ENCODE measurements at places on chromosomes 2 and 18.

DNA sequence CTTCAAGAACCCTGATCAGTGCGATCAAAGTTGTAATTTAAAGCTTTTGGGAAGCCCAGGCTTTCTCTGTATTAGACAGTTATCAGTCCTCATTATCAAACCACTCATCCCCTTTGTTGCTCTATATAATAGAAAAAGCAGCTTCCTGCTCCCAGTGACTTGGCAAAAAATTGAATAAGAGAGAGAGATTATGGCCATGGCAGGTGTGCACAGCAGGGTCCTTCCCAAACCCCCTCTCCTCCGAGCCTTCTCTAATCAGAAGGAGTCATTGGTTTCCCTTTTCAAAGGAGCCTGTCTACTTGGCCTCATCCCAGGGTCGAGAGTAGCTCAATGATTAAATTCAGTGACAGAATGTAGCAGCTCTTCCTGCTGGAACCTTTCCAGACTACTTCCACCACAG lies 81.5 kb downstream of the SEMA4F start:
- DNase-seq = no peak

DNA sequence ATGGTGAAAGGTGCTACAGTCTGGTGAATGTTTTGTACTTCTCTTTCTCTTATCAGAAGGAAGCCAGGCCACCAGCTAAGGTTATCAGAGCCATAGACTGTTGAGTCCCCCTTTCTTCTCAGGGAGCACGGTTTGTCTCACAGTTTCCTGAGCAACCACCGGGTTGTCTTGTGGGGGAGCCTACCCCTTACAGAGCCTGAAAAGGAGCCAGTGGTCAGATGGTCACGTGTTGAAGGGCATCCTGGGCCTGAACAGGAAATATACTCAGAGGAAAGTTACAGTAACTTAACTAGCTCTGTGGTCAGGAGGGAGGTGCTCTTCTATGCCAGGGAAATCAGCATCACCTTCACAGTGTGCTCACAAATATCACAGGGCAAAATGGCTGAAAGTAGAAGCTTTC lies 11.6 kb downstream of the CD28 start:
- DNase-seq = no peak

DNA sequence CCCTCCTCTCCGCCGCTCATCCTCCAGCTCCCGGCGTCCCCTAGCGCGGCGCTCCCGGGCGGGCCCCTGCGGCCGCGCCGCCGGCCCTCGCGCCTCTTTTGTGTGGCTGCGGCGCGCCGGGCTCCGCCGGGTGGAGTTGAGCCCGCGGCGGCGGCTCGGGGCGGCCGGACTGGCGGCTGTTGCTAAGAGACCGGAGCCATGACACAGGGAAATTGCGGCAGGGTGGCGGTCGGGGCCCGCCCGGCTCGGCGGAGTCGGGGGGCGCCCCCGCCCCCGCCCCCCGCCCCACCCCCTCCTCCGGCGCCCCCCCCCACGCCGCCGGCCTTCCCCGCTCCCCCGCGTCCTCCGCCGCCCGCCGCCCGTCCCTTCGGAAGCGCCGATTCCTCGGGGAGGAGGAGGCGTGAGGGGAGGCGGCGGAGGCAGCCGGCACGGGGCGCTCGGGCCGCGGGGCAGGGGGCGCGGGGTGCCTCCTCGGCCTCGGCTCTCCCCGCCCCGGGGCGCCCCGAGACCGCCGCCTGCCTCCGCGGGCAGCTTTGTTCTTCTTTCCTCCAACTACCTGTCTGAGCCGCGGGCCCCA lies at the start of gene TMEM200C:
TSS of gene TMEM200C (minus strand) at position 224 of the 577 bp plus-strand sequence. CDS start 3,459 bp downstream, outside the sequence.
- DNase-seq = no peak

GRCh38 chr2:240259201-240259923 lies 118.9 kb upstream of the OTOS start:
- DNase-seq = no peak

- DNase-seq = no peak
Observed at GRCh38 chr18:75915941-75916623, 488.6 kb upstream of the SMIM21 start.

DNA sequence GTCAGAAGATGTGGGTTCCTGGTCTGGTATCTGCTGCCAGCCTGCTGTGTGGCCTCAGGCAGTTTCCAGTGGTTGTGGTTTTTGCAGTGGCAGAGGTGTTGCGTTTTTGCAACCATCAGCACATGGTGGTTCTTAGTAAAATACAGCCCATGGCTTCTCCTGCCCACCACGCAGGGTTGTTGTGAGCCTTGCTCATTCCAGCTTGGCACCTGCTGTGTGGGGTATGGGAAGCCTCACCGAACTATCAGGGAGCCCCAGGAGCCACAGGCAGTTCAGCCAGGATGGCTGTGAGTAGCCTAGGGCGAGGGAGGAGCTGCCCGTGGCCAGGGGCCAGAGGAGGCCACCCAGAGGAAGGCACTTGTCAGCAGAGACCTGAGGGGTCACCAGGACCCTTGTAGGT lies 9.8 kb downstream of the ARID5A start:
- no peak for DNase-seq

DNA sequence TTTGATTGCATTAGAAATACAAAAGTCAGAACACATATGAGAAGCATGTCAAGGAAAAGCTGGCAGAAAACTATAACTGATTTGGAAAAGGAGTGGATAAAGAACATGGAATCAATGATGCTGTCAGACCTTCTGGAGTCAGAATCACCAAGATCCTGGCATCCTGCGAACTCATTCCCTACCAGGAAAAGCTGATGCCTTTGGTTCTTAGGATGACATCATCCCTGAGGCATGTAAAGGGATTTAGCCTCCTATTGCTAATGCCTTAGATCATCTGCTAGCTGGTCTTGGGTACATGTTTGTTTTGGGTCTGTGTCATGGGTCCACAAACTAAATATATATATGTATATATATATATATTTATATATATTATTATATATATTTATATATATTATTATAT lies 680.7 kb downstream of the EPHA4 start:
- DNase-seq = no peak

DNA sequence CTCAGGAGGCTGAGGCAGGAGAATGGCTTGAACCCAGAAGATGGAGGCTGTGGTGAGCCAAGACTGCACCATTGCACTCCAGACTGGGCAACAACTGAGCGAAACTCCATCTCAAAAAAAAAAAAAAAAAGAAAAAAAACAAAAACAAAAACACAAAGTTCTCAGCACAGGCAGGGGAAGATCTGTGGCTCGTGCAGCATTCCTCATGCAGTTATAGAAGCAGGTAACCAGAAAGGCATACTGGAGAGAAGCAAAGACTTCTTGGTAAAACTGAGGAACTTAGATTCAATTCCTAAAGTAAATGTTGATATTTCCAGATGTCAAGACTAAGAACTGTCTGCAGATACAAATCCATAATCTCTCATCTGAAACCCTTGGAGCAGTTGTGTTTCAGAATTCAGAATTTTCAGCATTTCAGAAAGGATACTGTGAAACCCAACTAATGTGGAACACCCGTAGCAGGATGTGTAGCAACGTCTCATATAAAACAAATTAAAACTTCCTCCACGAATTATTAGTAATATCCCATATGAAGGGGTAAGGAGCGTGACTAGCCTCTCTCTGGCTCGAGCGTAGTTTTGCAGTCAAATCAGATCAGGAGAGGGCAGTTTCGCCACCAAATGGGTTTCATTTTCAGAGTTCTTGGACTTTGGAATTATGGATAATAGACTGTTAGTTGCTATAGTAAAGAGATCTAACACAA lies 13.2 kb upstream of the SLC25A52 start:
- DNase-seq = no peak

DNA sequence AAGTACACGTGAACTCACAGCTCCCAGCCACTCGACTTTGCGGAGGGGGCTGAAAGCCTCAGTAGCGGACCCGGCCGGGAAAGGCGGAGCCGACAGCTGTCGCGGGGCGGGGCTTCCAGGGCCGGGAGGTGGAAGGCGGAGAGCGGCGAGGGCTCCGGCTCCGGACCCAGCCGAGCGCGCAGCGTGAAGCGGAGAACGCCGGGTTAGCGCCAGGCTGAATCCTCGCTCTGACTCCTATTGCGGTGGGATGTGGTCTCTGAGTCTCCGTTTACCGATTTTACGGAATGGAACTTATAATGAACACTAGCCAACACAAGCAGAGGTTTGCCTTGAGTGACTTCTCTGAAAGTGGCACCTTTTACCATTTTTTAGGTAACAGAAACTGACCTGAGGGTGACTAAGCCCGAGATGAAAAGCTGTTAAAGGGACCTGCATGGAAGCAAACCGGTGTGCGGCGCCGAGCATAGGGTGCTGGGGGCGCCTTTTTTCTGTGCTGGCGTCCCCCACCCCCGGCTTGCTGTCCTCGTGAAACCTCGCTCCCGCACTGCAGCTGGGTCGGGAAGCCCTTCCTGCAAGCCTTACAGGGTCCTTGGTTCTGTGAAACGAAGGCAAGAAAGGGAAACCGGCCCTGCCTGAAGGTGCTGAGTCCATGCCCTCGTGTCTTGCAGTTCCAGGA lies 72.9 kb downstream of the EN1 start:
- DNase-seq = no peak

- DNase-seq = no peak
Observed at GRCh38 chr2:238167344-238167715, 8.6 kb downstream of the ERFE start.

GRCh38 chr18:55509631-55510324 lies 78.2 kb downstream of the TCF4 start:
- DNase-seq = no peak

DNA sequence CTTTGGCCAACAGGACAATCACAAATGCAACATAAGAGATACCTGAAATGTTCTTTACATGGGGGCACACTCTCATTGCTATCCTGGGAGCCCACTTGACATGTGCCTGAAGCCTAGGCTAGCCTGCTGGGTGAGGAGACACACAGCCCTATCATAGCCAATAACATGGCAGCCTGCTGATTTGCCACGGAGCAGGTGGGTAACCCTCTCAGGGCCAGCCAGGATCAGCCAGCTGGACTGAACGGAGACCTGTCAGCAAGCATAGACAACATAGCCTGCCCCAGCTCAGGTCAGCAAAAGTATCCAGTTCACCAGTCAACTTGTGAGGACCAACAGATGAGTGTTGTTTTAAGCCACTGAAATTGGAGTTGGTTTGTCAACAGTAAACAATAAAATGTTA lies 566.5 kb downstream of the DCDC2C start:
- DNase-seq = no peak

- no peak for DNase-seq
Observed at GRCh38 chr2:128139624-128140023, 48.6 kb downstream of the UGGT1 start.

DNA sequence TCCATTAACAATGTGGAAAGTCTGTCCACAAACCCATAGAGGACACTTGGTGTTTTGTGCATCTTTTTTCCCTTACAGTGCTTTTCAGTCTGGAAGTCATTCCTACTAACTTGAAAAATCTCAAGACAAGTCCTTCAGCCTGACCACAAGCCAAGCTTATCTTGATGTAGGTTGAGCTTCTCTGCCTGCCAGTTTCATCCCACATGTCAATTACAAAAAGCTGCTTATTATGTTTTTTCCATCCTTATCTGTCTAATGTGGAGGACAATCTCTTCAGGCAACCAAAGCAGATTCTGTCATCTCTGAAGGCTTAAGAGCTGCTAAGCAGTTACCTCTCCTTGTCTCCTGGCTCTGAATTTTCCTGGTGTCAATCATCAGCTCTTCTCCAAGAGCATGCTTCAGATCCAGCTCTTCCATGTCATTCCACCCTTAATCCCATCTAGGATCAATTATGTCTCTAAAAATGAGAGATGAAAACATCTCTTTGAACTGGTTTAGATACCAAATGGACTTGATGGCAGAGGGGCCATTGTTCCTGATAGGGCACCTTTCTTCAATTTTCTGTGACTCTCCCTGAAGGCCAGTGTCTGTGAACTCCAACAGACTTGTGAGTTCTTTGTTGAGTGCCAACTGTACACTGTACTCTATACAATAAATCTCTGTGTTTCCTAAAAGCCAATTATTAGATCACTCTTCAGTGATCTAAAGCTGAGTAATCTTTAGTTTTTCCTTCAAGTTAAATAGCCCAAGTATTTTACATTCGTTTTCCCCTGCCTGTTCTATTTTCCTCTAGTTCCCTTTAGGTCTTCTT lies 208.6 kb downstream of the RBM43 start:
- no peak for DNase-seq

DNA sequence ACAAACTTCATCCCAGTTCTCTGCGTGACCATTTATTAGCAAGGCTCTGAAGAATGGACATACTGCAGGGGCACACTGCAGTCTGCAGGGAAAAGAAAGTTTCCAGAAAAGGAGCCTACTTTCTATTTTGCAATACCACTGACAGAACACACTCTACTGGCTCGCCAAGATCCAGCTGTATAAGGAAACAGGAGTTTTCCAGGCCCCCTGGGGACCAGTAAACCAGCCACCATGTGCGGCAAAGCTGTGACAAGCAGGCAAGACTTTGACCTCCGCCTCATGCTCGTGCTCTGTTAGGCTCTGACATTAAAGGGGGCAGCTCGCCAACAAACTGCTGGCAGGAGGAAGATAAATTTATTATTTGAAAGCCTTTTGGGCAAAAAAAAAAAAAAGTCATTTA lies 67.3 kb downstream of the CCBE1 start:
- no peak for DNase-seq

- DNase-seq = no peak
Observed at GRCh38 chr2:9207641-9208311, 1.2 kb downstream of the ASAP2 start.

DNA sequence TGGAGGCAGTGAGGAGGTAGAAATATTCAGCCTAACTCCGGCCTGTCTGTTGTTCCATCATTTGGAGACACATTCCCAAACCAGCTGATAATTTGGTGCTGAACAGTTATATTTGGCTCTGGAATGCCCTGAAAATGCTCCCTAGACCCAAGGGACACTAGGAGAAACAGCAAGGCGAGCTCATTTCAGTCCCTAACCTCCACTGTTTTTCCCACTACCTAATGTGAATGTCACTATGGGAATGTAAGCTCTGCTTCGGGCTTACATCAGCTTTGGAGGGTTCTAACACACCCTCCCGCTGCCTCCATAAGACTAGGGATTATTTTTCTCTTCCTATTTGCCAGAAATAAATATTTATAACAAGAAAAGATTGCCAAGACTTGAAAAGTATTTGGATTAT lies 103.5 kb downstream of the ANTXR1 start:
- no peak for DNase-seq

- DNase-seq = no peak
Observed at GRCh38 chr2:196200557-196200956, 29.2 kb upstream of the STK17B start.

DNA sequence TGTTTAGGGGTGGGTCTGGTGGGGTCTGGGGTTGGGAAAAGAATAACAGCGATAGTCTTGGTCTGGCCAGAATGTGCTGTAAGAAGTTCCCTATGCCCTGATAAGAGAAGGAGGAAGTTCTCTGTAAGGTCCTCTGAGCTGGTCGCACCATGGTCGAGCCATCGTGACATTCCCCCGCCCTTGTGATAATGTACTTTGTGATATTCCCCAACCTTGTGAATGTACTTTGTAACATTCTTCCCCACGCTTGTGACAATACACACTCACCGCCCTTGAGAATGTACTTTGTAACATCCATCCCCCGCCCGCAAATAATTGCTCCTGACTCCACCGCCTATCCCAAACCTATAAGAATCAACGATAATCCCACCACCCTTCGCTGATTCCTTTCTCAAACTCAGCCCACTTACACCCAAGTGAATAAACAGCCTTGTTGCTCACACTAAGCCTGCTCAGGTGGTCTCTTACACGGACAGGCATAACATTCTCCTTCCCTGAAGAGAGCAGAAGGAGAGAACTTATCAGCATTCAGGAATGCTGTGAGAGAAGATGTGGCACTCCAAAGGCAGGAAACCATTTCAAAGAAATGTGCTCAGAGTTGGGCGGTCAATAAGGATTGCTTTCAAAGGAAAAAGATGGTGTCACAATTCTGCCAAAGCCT lies 17.8 kb upstream of the DUSP19 start:
- DNase-seq = no peak
